ENCODE measurements at places on chromosomes 3 and 15.
A peak's percentile ranks its signal among the peaks of the same experiment; 100 is the strongest.

DNA sequence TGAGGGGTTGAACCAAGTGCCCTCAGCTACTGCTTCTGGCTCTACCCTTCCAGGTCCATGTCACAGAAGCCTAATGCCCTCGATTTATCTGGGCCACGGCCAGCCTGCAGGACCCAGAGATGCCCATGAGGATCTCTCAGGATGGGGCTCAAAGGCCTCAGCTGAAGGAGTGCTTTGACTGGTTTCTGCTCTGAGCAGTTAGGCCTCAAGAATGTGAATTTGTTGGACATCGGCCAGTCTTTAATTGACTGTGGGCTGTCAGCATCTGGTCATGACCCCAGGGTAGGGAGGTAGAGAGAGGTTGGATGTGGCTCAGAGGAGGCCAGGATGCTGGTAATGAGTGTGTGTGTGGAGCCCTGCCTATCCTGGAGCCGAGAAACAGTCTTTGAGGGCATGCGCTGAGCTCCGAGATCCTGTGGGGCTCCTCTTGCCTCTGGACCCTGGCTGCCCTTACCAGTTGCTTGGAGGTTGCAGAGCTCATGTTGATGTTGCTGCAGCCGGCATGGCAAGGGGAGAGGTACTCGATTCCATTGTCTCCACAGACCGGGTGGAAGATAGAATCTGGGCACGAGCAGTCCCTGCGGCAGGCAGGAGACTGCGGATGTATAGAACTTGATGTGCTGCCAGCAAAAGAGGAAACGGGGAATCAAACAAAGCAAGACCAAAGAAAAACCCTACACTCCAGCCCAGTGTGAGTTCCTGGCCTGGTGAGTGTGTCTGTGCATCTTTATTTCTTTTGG is 49.1 kb upstream of the RAB6B start:
- peak; percentile 41 for DNase-seq

- DNase-seq, result peak; percentile 81
Observed at GRCh38 chr15:83300826-83301225, 16.4 kb upstream of the BNC1 start.

- DNase-seq, result peak; percentile 34
Observed at GRCh38 chr3:179463319-179463718, 12.0 kb upstream of the GNB4 start.

- DNase-seq, result no peak
Observed at GRCh38 chr15:45089712-45090373, 24.1 kb downstream of the DUOX2 start.

- DNase-seq, result no peak
Observed at GRCh38 chr15:63497642-63498467, 6.5 kb upstream of the USP3 start.

- DNase-seq, result no peak
Observed at GRCh38 chr3:156253150-156253549, 132.8 kb downstream of the KCNAB1 start.

DNA sequence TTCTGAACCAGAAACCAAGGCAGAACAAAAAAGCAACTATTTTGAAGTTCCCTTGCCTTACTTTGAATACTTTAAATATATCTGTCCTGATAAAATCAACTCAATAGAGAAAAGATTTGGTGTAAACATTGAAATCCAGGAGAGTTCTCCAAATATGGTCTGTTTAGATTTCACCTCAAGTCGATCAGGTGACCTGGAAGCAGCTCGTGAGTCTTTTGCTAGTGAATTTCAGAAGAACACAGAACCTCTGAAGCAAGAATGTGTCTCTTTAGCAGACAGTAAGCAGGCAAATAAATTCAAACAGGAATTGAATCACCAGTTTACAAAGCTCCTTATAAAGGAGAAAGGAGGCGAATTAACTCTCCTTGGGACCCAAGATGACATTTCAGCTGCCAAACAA is 4.6 kb downstream of the DTX3L start:
- DNase-seq, result no peak
